ENCODE measurements at places on chromosomes 5 and 9.

- DNase-seq: no peak
These were observed 2.0 kb downstream of the PPP3R2 start for GRCh38 chr9:101592788-101593187.

- no peak for DNase-seq
These were observed 559.3 kb downstream of the CCDC171 start for GRCh38 chr9:16112116-16112515.

- DNase-seq: no peak
These were observed 185.6 kb downstream of the DMAC1 start for GRCh38 chr9:7613931-7614330.

GRCh38 chr5:5343568-5343967 lies 78.9 kb upstream of the ICE1 start:
- DNase-seq: no peak

DNA sequence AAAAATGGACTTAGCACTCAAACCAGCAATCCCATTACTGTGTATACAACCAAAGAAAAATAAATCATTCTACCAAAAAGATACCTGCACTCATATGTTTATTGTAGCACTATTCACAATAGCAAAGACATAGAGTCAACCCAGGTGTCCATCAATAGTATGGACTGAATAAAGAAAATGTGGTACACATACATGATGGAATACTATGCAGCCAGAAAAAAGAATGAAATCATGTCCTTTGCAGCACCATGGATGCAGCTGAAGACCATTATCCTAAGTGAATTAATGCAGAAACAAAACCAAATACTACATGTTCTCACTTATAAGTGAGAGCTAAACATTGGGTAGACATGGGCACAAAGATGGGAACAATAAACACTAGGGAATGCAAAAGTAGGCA lies 236.8 kb upstream of the POU5F2 start:
- DNase-seq: no peak

DNA sequence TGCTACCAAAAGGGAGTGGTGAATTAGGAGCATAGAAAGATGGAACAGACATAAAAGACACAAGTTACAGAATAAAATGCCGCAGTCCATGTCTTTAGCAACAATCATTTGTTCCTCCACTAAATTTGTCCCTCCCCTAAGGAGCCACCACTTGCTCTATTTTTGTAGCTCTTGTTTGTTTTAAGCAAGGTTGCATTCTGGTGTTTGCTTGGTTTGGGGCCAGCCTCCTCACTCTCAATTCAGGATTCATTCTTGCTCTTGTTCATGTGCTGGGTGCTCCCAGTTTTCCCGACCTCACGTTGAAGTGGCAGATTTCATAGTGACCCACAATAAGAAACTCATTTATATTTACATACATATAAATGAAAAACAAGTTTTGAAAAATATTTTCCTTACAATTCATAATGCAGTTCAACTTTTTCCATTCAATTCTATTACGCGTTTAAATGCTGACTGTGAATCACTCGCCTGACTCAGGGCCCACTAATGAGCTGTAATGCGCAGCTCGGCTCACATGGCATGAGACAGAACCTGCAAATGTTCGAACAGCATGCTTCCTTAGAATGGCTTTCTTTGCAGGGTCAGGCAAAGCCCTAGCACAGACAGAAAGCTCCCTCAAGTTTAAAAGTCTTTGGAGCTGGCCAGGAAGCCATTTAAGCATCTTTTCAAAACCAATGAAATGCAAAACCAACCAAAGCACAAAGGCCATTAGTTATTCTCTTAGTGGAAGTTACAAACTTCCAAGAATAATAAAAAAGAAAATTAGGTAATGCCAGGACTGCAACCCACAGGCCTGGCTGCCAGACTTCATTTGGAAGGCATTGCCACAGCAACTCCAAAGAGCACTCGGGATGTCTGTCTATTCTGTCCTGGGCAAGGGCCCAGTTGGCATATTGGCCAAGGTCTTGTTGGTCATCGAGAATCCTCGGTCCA lies 41.7 kb downstream of the RETREG1 start:
- DNase-seq: peak; percentile 31

DNA sequence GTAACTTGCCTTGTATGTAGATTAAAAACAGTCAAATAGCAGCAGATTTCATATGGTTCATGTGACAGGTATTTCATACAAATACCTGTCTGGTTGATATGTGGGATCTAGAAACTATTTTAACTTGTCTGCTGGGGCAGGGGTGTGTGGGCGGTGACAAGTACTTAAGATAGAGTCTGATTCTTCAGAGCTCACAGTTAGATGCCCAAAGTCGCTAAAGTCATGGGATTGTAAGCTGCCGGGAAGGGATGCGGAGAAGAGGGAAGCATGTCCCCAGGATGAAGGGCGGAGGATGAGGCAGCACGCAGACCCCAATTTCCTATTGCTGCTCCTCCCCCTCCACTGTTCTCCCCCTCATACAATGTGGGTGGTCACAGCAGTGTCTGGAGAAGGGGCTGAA lies 13.3 kb downstream of the ANXA6 start:
- no peak for DNase-seq

GRCh38 chr5:59548807-59549357 lies 344.6 kb downstream of the PDE4D start:
- DNase-seq: no peak

DNA sequence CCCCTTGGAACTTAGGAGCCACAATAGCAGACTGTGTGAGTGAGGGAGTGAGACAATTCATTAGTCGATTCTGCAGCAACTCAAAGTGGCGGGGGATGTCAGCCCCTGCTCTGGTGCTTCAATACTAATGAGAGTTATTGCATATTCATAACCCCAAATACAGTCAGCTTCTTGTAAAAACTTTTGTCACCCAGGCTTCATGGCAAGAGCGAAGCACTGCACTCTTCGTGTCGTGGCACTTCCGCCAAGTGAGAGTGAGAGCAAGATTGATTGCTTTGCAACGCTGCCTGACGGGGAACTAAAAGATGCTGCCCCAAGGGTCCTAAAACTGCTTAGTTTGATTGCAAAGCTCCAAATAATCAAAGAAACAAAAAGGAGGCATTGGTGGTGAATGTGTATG lies 150.9 kb downstream of the NR2F1-AS1 start:
- DNase-seq: no peak

DNA sequence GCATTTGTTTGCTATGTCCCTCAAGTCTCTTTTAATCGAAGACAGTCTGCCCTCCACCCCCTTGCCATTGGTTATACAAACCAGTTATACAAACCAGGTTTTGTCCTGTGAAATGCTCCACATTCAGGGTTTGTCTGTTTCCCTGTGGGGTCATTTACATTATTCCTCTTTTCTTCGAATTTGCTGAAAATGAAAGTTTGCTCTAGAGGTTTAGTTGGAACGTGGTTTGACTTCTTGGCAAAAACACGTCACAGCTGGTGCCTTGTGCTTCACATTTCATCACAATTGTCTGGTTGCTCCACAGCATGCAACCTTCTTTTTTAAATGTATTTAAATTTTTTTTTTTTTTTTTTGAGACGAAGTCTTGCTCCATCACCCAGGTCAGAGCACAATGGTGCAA lies 4.2 kb upstream of the HAVCR2 start:
- DNase-seq: no peak

GRCh38 chr5:138752341-138752950 lies 779 bp upstream of the CTNNA1 start:
- DNase-seq: peak; percentile 26

GRCh38 chr9:133201424-133202144 lies 7.5 kb downstream of the OBP2B start:
- no peak for DNase-seq

- no peak for DNase-seq
These were observed 92.7 kb downstream of the AOPEP start for GRCh38 chr9:94819161-94819687.

DNA sequence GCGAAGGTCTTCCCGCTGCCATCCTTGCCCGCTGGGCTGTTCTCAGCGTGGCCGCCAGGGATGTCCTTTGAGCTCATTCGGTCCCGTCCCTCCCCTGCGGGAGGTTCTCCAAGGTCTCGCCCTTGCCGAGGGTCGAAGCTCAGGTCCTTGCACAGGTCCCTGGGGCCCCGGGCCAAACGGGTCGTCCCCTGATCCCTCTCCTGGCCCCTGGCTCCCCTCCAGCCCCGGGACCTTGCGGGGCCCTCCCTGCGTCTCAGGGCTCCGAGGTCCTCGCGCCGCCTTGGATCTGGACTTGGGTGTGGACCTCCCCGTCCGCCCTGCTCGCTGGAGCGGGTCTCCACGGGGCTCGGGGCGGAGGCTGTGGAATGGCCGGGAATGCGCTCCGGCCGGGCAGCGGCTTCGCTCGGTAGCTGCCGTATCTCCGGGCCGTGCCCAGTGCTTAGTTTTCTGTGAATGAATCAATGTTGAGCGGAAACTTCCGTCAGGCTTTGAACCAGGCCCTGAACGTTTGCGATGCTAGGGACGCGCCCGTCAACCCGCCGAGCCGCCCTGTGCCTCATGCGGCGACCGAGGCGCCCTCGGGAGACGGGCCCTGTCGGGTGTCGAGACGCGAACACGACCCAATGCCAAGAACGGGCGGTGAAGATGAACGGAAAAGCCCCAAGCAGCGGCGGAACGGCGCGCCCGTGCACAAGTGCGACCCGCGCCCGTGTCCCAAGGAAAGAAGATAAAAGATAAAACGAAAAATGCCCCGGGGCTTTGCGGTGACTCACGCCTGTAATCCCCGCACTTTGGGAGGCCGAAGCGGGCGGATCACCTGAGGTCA lies 780 bp downstream of the RNU6ATAC start:
- DNase-seq: peak; percentile 36

GRCh38 chr9:20087481-20087880 lies 298.6 kb upstream of the SLC24A2 start:
- DNase-seq: no peak

DNA sequence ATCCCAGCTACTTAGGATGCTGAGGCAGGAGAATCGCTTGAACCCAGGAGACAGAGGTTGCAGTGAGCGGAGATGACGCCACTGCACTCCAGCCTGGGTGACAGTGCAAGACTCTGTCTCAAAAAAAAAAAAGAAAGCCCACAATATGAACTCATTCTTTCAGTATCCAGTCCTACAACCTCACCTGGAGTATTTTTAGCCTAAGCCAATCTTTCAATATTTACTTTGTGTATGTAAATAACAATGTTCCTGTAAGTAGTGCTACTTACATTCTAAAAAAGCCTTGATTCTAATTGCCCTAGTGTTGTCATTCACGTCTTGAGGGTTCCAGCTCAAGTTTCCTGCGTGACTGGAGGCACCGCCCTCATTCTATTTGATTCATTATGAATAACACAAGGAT lies 62.0 kb downstream of the BHMT start:
- no peak for DNase-seq
